ENCODE measurements at places on chromosomes 13 and 19. TPM values are rescaled to one million over a fixed set of nuclear protein-coding genes. Genes with fewer than 3 reads are reported as not detected.

The USHBP1 gene
- polyA plus RNA-seq = 10.3 TPM

The IZUMO2 gene
- polyA plus RNA-seq = 1.2 TPM

DNA sequence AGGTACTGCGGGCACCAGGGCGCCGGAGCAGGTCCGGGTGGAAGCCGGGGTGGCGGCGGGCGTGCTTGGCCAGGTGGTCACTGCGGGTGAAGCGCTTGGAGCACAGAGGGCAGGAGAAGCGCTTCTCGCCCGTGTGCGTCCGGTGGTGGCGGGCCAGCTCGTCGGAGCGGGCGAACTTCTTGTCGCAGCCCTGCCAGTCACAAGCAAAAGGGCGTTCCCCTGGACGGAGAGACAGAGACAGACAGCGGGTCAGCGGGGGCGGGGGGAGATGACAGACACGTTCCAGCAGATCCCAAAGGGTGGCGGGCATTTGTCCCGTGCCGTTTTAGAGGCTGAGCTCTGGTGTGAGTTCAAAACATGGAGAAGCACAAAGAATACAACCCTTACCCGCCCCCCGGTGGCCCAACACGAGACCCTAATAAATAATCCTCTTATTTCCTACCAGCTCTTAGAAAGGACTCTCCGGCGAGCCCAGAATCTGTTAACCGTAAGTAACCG is 6.3 kb upstream of the REXO1 start:
- no peak for DNase-seq

DNA sequence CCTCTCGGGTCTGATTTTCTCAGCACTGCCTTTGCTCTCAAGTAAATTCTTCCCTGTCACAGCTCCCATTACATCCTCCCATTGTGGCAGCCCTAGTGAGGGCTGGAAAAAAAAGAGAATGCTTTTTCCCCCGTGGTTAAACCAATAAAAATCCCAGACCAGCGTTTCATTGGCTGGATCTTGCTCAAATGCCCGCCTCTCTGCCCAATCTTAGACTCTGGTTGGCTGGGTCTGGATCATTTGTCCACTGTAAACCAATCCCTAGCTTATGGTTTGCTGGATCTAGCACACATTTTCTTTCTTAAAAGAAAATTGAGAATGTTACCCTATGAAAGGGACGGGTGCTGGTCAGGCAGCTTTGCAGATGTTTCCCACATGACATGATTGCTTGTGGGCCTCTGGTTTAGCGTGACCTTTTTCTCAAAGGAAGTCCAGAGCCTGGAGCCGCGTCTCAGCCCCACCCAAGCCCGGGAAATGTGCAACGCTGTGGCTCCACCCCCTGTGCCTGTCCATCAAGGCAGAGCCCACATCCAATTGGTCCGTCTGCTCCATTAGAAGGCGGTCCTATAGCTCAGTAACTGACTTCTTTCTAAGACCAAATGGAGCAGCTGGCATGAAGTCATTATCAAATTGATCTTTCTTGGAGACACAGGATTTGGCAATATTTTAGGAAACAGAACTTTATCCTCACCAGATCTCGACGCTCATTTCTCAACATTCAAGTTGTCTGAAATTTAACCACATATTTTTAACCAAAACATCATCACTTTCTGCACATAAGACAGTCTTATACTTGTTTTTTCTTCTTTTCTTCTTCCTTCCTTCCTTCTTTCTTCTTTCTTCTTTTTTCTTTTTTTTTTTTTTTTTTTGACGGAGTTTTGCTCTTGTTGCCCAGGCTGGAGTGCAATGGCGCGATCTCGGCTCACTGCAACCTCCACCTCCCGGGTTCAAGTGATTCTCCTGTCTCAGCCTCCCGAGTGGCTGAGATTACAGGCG is 2.6 kb upstream of the MCEMP1 start:
- no peak for DNase-seq

- peak; percentile 47 for DNase-seq
Measured at GRCh38 chr19:15126131-15126910, 19.1 kb downstream of the SYDE1 start.

- DNase-seq = no peak
Measured at GRCh38 chr19:16527334-16527935, 14.8 kb downstream of the CHERP start.

The NLRP9 gene
- not detected for polyA plus RNA-seq

DNA sequence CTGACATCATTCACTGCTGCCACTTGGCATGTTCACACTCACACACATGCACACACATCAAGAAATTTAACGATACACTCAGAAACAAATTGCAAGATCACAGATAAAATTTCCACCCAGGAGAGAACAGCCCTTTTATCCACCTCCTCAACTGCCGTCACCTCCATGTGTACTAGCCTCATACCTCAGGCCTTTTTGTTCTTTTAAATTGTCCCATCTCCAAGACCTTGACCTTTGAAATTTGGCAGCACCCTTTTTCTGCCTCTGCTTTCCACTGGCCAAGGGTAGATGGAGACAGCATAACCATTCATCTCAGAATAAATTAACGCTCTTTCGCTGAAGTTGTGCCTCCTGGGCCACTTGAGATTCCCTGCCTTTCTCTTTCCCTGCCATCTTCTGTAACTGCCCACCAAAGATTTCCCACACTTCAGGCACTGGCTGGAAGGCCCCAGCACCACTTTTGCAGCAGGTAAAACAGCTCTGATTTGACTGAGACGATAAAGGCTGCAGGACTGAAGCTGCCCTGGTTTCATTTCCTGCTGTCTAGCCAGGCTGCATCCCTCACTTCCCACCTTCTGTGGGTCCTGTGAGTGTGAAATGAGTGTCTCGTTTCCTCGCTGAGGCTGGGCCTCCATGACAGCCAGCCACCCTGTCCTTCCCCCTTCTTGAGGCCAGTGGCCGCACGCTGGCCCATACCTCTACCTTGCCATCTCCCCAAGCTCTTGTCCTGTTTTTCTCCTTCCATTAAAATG is 39.3 kb downstream of the MBNL2 start:
- DNase-seq = no peak

- no peak for DNase-seq
Measured at GRCh38 chr13:67064920-67065319, 165.2 kb downstream of the PCDH9 start.

GRCh38 chr19:33773704-33774624 is 22.7 kb upstream of the KCTD15 start:
- DNase-seq = no peak

The NFILZ gene
- polyA plus RNA-seq = not detected

Data from right lung (tissue), 10 donors.